ENCODE measurements at places on chromosomes 12 and 14. TPM values are rescaled to one million over a fixed set of nuclear protein-coding genes. Genes with fewer than 3 reads are reported as not detected.

Gene CLEC2A
- not detected for total RNA-seq

Gene VRTN
- total RNA-seq, result not detected

Gene CPNE6
- not detected for total RNA-seq

Gene RFX4
- total RNA-seq, result not detected

Gene SLC8A3
- total RNA-seq, result 12.8 TPM

Gene RNU4-1
- under 0.01 TPM for total RNA-seq

Gene PIP4P1
- total RNA-seq, result 24.6 TPM

Gene TMEM52B
- not detected for total RNA-seq

Gene NTN4
- total RNA-seq, result 17.6 TPM

GRCh38 chr12:21296348-21296747, 38.4 kb downstream of the SLCO1A2 start:
- DNase-seq, result no peak

- peak; percentile 17 for DNase-seq
Measured at GRCh38 chr12:16352481-16352880, 5.0 kb downstream of the MGST1 start.

- DNase-seq, result no peak
Measured at GRCh38 chr14:77036484-77037214, 8.1 kb upstream of the IRF2BPL start.

DNA sequence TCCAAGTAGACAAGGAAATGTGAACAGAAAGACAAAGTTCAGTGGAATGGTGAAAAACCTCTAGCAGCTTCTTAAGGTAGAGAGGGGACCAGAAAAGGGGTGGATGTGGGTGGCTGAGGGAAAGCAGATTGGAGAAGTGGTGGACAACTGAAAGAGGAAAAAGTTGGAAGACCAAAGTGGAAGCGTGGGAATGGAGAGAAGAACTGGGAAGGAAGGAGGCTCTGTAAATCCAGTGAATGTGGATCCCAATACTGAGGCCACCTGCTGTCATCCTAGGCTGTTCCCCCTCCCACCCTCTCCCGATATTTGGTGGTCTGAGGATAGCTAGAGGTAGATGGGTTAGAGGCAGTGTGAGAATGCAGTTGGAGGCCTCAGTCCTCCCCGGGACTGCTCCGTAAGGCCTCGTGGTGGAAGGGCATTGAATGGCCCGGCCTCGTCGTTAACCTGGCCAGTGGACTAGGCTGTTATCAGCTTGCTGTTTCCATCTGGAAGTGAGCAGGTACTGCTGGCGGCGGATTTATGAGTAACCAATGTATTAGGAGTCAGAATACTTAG, 822 bp upstream of the POU6F1 start:
- DNase-seq, result no peak

- DNase-seq, result peak; percentile 37
Measured at GRCh38 chr14:73457041-73457923, 1.1 kb downstream of the NUMB start.

DNA sequence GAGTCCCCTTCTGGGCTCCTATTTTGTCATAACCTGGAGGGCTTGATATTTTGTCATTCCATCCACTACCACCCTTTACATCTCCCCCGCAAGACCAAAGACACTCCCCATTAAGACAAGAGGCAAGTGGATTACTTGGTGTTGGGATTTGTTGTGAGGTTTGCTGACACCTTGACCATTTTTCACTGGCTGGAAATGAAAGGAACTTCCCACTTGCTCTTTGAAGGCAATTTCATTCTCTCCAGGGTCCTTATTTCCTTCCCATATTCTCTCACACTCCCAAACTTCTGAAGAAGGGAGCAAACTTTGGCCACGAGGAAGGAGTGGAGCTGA, 14.9 kb downstream of the AGAP2 start:
- no peak for DNase-seq

DNA sequence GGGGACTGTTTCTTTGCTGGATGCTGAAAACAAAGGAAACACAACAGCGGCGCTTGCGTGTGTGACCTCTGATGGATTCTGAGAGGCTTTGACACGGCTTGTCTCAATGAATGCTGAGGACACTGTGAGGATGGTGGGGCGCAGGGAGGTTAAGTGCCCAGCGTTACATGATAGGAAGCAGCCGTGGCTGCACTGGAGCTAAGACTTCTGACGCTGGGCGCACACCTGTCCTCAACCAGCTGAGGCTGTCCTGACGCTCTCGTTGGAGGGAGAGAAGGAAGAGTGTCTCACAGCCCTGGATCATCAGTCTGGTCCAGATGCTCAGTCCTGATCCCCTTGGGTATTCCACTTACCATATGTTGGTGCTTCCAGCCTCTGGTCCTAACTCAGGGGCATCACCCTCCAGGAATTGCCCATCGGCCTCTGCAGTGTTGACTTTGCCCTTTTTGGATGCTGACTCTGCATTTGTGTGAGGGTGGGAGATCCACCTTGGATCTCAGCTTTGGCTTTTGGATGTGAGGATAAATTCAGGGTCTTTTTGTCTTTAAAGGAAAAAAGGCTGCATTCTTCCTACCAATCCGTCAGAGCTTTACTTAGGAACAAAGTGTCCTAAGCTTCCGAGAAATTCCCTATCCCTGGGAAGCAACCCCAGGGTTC, 125.2 kb downstream of the ZNF664 start:
- peak; percentile 5 for DNase-seq

DNA sequence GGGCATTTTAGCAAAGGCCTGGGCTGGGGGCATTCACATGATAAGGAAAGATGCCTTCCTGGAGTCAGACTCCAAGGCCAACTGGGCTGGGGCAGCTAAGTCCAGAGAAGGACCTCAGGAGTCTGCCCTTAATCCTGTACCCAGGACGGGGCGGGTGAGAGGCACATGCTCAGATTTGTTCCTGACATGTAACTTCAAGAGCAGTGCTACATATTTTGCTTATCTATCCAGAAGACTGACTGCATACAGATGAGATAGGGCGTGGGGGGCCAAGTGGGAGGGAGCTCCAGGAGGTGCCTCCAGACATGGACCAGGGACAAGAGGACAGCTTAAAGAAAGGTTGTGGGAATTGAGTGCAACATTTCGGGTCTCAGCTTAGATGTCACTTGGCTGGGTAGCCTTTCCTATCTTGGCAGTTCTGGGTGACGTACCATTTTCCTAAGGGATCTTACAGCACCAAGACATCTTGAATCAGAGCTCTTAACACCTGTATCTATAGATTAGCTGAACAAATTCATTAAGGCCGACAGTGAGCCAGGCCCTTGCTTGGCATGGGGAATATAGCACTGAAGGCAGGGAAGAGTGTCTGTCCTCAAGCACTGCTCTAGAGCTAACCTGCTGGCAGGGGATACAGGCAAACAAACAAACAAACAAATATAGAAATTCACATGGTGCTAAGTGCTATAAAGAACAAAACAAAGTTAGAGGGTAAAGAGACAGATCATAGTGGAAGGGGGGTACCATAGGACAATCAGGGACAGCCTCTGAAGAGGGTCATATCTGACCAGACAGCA, 61.2 kb downstream of the PTPN21 start:
- no peak for DNase-seq

DNA sequence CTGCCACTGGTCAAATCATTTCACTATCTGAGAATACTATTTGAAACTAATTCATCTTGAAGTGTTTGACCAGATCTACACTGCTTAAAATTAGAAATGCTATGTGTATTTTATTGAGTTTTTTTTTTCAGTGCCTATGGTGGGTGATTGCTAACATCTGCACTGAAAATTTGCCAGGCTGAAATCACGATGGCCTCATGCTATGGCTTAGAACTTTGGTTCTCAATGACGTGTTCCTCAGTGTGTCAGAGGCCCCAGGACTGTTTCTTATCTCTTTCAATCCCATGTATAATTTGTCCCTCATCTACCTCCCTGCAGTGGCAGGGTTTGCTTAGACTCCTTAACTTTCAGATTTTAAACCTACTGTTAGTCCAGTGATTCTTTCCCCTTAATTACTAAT, 36.2 kb upstream of the NKX2-8 start:
- no peak for DNase-seq

DNA sequence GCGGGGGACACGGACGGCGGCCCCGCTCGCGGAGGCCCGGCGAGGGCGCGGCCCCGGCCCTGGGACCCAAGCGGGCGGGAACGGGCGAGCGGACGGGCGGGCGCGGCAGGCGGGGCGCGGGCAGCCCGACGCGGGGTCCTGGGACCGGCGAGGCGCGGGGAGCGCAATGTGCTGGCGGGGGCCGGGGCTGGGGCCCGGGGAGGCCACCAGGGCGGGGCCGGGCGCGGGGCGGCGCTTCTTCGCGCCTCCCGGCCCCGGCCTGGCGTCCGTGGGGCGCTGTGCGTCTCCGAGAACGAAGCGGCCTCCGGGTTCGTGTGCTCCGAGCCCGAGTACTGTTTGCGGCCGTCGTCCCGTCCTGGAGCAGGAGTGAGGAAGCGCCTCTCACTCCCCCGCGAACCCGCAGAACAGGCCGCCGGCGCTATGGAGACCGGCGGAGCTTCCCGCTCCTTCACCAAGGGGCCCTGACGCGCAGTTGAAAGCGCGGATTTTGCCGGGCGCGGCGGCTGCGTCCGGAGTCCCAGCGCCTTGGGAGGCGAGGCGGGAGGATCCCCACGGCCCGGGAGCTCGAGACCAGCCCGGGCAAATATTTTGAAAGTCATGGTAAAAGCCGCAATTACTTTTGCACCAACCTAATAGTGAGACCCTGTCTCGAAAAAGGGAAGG, 420 bp upstream of the ANKLE2 start:
- peak; percentile 84 for DNase-seq

DNA sequence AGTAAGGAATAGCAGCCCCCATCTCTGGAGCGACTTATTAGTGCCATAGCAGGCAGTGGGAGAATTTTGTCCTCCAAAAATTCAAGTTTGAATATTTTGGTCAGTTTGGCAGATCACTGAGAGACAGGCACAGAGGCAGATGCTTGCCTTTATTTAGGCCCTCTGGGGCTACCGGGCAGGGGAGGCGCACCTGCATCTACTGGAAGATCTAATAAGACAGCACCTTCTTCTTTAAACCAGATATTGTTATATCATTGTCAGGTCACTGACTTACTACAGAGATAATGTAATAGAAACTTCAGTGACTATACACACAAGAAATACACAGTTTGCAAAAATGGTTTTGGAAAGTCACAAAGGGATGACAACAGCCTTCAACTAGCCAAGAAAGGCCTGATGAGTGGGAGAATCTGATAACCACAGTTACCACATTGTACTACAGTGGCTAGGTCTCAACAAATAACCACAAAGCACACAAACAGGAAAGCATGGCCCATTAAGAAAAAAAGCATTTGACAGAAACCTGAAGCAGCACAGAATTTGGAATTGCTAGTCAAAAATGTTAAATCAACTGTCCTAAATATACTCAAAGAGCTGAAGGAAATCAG, 56.8 kb downstream of the CDK17 start:
- DNase-seq, result peak; percentile 68

- DNase-seq, result no peak
Measured at GRCh38 chr12:44403185-44403584, 472.9 kb downstream of the NELL2 start.

- DNase-seq, result no peak
Measured at GRCh38 chr14:53195949-53196348, 42.8 kb upstream of the DDHD1 start.

- no peak for DNase-seq
Measured at GRCh38 chr14:69594846-69595245, 16.6 kb upstream of the SUSD6 start.

DNA sequence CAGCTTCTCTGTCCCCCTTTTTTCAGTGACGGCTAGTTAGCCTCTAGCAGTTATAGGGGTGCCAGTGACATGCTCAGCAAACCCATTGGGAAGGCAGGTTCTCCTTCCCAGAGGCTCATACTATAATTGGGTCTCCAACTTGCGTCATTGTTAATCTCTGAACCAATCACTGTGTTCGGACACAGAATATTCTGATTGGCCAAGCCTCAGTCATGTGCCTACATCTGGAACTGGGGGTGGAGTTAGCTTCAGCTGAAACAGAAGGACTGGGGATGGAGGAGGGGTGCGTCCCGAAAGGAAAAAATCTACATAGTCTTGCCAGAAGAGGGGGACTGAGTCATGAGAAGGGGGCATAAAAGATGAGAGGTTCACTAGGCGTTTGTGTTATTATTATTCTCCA, 165.6 kb downstream of the SUDS3 start:
- DNase-seq, result no peak

- no peak for DNase-seq
Measured at GRCh38 chr14:92481811-92482555, 31.6 kb upstream of the RIN3 start.

DNA sequence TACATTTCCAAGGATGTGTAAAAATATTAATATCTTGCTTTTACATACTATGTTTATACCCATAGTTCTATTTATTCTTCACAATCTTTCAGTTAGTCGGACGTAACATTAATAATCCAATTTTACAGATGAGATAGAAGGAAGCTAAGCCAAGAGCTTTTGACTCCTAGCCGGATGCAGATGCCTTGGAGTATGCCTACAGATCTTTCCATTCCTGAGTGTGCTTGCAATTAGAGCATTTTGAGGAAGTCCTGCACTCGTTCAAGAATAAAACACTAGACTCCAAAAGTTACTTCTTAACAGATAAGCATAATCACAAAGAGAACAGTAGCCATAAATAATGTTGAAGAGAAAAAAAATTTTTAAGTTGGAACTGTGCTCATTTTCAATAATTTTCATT, 337.6 kb upstream of the CLEC14A start:
- no peak for DNase-seq

DNA sequence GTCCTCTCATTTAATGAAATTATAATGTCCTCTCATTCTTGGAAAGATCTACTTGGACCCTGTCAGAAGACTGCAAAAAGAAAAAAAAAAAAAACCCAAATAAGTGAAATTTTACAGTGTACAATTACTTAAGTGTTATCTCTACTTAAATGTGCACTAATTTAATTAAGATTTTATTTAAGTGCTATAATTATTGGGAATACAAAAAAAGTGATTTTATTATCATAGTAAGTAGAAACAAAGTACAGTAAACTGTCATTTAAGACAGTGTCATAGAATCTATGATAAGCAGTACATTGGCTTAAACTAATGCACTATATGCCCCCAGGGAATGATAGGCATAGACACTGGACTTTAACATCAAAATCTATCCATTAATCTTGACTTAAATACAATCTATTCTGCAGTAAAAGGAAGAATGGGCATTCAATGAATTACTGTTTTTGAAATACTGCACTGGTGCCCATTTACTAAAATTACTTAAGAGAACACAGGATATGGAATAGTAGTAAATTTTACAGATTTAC, 23.3 kb downstream of the INSM2 start:
- DNase-seq, result no peak

GRCh38 chr14:59428581-59429012, 36.6 kb downstream of the GPR135 start:
- peak; percentile 78 for DNase-seq

DNA sequence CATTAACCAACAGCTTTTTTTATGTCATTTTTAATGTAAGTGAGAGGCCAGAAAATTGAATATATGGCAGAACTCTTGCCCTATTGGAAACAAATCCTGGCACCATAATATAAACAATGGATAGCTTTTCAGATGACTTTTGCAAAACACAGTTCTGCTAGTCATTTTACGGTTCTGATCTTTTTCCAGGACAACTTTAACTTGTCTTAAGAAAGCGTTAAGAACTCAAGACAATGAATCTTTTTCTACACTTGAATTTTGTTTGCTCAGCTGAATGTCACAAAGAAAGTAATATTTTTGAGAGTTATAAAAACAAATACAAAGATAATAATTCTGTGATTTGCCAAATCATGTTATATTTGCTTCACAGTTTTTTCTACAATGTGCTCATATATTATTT, 13.2 kb downstream of the KERA start:
- DNase-seq, result no peak

- DNase-seq, result no peak
Measured at GRCh38 chr14:99175331-99176155, 96.5 kb downstream of the BCL11B start.

GRCh38 chr14:104822821-104823615, 22.1 kb downstream of the ZBTB42 start:
- DNase-seq, result no peak

Data from LHCN-M2 (cell line).